ENCODE measurements at places on chromosomes 5 and 9.

DNA sequence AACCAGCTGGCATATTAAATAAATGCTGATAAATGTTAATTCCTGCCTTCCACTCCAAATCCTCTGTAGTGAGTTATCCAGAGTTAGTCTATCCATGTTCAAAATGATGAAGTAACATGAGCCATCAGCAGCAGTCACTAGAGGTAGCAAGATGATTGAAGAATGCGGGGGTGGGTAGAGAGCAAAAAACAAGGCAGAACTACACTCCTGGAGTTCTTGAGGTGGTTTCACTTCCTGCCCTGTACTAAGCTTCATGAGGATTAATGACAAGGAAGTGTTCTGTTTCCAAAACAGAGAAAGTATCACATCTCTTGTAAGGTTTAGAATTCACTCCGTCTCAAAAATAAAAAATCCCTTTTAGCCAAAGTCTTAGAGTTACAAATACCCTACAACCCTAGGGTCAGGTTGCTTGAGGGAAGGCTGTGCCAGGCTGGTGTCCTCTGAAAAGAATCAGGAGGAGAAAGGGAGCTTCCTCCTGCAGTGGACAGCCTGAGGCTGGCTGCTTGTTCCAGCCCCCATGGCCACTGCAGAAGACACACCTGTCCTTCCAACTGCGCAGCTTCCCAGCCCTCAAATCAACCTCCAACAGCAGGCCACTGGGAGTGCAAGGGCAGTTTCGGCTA lies 180.2 kb downstream of the DENND1A start:
- DNase-seq: no peak

DNA sequence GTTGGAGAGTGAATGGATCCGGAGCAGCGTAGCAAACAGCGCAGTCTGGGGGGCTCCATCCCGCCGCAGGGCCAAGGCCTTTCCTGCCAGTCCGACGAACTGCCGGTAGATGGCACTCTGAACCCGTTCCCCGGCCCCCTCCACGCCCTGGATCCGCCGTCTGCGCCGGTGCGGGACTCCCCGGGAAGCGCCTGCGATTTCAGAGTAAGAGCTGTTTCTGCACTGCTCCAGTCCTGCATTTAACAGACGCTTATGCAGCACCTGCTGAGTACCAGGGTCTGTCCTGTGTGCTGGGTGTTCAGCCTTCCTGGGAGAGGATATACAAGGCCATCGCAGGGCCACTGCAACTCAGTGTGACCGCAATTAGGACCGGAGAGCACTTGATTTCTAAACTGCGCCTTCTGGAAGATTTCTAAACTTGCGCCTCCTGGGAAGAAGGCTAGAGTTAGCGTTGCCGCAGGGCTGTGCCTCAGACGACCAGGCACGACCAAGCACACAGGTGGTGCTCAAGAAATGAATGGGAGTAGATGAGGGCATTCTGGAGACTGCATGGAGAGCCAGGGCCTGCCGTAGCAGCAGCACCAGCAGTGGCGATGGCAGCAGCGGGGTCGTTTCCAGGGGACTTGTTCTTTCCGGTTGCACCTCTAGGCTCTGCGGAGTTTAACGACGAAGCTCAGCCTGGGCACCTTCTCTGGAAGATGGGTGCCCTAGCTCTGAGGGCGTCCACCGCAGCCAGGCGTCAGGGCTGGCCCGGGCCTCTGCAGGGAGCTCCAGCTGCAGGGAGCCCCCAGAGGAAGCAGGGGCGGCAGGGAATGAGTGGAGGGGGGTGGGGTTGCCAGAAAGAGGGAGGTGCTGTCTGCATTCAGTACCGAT lies 14.3 kb upstream of the TIFAB start:
- DNase-seq: peak; percentile 91

GRCh38 chr9:128152133-128153059 lies 3.1 kb downstream of the LCN2 start:
- peak; percentile 49 for DNase-seq

GRCh38 chr9:129137292-129138143 lies 26.3 kb downstream of the PTPA start:
- DNase-seq: no peak

DNA sequence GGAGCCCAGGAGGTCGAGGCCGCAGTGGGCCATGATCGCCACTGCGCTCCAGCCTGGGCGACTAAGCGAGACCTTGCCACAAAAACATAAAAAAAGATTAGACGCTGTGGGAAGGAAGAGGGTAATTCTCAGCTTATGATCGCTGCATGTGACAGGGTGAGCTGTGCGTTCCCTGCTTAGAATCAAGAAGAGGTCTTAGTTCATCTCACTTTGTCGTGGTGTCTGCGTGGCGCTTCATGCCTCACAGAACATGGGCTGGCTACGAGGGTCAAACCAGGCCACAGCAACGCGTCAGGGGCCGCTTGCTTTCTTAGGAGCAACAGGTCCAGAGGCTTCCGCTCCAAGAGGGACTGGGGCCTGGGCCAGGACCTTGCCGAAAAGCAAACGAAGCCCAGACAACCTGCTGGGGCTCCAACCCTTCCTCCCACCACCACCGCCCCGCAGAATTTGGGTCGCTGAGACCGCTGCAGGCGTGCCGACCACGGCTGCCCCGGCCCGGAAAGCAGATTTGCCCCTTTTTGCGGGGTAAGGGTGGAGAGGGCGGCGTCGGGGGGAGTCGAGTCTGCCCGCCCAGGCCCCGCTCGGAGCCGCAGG lies 10.0 kb upstream of the GRIN1 start:
- no peak for DNase-seq

DNA sequence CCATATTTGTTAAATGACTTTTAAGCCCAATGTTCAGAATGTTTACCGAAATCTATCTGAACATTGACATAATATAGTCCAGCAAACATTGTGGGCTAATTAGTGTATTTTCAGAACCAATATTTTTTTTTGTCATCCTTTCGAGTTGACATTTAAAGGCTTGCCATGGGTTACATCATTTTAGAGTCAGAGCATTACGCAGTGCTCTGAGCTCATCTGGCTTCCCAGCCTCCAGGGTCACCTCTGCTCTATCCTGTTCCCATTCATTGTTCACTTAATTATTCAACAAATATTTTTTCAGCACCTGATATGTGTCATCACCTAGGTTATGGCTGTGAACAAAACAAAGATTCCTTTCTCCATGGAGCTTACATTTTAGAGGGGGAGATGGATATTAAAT lies 80.2 kb downstream of the SREK1 start:
- no peak for DNase-seq

DNA sequence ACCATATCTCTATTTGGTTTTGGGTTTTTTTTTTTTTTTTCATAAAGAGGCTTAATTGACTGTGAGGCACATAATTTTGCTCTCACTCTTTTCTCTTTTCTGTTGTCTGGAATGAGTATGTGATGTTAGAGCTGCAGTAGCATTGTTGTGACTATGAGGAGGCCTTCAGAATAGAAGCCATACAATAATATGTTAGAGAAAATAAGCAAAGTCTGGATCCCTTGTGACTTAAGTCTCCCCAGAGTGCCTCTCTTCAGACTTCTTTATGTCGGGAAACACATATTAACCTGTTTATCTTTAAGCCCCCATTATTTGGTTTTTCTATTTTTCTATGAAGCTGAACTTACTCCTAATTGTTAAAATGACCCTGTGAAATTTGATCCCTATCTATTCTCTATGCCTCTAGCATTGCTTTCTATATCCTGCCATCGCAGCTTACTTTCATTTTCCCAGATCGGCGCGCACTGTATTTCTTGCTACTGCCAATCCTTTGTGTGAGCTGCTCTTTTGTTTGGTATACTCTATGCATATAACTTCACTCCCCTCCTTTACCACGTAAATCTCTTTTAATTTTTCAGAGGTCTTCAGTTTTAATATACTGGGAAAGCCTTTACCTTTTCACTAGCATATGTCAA lies 372.5 kb upstream of the KCNN2 start:
- no peak for DNase-seq

- DNase-seq: no peak
Measured at GRCh38 chr5:57626703-57627102, 144.1 kb upstream of the ACTBL2 start.

GRCh38 chr5:72107131-72107900 lies at the start of gene MAP1B:
MAP1B (plus strand) TSS chr5:72107475; CDS start chr5:72107532, 57 bp downstream.
- DNase-seq: peak; percentile 95

GRCh38 chr9:115099901-115100300 lies 18.1 kb downstream of the TNC start:
- peak; percentile 64 for DNase-seq

GRCh38 chr9:130837002-130837511 lies 2.0 kb downstream of the ABL1 start:
- no peak for DNase-seq

DNA sequence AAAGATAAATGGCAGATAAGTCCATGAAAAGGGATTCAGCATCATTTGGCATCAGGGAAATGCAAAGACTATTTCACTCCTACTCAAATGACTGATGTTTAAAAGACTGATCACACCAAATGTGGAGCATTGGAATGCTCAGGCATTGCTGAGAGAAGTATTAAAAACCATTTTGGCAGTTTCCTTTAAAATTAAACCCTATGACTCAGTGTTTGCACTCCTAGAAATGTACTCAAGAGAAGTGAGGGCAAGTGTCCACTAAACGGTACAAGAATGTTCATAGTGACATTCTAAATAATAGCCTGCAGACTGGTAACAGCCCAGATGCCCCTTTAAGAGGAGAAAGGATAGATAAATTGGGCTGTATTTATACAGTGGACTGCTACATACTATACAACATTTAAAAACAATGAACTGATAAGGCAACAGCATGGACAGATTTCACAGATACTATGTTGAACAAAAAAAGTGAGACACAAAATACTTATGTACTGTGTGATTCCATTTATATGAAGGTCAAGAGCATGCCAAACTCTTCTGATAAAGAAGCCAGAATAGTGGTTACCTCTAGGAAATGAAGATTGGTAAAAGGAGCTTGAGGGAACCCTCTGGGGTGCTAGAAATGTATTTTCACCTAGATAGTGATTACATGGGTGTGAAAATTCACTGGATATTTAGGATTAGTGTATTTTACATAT lies 24.6 kb downstream of the APC start:
- no peak for DNase-seq

DNA sequence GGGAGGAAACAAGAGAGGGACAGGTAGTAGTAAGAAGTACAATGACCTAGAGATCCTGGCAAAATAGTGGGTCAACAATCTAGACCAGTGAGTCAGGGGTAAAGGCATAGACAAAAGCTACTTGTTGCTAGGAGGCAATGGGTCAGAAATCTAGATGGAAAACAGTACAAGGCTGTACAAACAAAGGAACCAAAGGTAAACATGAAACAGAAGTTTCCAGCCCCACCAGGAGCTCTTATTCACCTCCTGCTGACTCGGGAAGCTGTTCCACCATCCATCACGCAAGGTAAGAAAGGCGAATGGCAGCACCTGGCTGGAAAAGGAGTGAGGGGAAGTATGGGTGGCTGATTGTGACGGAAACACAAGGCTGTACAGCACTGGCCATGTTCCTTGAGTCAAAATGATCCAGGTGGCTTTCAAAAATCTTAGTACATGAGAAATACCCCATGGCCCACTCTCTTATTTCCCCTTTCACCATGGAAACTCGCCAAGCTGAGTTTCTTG lies 70.5 kb upstream of the RAI14 start:
- DNase-seq: no peak

DNA sequence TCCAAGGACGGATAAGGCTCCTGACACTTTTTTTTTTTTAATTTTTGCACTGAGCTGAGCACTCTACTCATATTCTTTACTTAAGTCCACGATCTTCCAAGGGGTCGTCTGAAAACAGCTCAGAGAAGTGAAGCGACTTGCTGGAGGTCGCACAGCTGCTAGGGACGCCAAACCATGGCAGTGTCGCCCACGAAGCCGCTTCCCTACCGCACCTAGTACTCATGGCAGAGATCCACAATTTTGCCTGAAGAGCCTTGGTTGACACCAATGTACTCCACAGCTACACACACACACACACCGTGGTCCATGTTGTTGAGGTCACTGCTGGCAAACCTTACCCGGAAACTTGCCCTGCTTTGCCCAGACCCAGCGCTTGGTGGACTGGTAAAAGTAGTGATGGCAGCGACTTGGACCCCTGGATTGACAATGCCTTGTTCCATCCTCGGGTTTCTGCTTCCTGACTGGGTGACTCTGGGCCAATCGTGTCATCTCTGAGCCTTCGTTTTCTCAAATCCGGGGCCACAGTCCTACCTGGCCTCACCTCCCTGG lies 521 bp upstream of the SLIT3 start:
- no peak for DNase-seq

Data from islet precursor cell (in vitro differentiated cells).